ENCODE measurements at places on chromosomes 16 and 17.

GRCh38 chr17:40922239-40922638 is 15.2 kb downstream of the KRT23 start:
- DNase-seq, result peak; percentile 20

DNA sequence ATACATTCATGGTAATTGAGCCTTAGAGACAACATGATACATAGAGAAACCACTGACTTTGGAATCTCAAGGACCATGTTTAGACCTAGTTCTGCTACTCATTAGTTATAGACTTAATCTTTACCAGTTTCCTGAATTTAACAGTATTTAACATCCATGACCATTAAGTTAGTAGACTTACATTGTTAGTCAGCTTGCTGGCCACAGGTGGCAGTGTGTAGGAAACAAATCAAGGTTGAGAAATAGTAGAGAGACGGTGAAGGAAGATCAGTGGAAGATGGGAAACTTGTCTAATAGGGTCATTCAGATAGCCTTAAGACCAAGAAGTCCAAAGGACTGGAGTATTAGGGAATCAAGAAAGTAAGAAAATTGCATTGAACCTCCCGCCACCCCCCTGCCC is 31.0 kb downstream of the OMG start:
- no peak for DNase-seq

DNA sequence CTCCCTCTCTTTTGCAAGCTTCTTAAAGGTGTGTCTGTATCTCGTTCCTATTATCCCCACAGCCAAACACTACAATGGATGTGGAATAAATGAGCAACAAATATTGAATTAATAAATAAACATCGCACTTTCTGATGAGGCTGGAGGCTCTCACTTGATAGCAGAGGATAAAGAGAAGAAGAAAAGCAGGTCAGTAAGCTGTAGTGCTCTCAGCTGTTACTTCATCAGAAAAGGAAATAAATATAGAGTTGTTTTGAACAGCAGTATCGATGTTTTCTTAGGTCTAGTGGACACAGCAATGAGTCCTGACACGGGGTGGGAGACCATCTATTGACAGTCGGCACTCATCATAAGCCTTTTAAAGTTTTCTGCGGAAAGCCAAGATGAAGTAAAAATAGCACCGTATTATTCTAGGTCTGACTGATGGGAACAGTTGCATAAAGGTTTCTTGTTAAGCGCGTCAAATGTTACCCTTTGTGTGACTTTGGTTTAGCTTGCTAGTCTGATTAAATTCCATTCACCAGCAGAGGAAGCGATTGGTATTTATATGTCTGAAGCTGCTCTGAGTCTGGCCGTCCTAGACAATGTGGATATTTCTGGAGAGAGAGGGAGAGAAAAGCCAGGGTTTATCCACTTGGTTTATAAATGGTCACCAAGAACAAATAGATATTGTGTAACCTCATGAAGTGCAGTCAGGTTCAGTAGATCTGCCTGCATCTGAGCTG is 646.1 kb downstream of the CDH11 start:
- DNase-seq, result no peak

- DNase-seq, result no peak
Observed at GRCh38 chr17:48505788-48506187, 25.0 kb downstream of the HOXB1 start.

DNA sequence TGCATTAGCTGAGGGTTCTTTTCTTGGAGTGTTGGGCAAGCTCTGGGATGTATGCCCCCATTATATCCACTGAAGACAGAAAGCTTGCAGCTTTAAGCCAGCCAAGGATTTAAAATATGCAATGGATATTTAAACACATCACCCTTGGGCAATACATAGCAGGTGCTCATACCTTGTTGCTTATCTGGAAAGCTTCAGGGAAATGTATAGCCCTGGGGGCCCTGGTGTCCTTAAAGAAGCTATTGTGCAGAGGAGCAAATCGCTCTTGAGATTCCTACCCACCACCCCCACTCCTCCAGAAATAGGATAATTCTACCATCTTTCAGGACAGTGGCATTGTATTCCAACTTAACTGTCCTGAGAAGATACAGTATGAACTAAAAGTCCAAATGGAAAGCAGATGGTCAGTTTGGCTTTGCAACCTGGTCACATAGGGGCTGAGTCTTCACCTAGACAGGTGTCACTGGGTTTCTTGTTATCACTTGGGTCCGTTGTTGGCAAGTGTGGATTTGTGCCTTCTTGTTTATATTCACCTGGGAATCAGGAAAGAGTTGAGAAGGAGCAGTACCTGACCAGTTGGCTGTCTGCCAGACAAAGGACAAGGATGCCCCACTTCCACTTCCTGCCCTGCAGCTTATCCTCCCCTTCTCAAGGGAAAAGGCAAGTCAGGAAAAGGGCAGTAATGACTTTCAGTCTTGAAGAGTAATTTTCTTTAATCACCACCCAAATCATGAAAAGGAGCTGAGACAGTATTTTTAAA is 3.4 kb downstream of the ANKRD40CL start:
- DNase-seq, result peak; percentile 19

DNA sequence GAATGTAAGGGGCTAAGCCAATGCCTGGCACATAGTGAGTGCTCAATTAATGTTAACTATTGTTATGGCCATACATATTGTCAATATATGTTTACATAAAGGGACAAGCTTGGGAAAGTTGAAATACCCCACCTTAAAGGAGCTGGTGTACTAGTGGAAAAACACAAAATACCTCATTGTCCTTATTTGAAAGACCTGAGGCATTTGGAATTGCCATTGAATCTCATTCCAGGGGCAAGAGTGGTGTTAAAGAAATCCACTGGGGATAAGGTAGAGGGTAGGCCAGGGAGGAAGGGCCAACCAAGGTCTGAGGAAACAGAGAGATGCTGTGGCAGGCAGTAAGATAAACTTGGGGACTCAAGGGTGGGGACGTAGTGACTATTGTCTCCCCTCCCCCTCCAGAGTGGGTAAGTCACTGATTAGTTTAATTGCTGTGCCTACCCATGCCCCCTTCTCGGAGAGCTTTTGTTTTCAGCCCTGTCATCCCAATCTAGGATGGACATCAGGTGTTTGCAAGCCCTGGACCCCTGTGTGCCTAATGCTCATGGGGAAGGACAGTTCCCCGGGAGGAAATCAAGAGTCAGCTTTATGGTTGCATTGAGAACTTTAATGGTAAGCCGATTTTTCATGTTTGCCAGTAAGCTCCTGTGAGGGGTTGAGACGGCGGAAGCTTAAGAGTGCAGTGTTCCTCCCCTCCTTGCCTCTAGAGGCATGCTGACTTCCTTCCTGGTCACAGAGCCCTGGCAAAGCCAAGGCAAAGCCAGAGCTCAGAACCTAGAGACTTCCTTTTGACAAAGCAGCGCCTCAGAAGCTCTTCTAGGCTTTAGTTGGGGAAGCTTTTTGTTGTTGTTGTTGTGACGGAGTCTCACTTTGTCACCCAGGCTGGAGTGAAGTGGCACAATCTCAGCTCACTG is 2.5 kb upstream of the HEATR9 start:
- peak; percentile 18 for DNase-seq

DNA sequence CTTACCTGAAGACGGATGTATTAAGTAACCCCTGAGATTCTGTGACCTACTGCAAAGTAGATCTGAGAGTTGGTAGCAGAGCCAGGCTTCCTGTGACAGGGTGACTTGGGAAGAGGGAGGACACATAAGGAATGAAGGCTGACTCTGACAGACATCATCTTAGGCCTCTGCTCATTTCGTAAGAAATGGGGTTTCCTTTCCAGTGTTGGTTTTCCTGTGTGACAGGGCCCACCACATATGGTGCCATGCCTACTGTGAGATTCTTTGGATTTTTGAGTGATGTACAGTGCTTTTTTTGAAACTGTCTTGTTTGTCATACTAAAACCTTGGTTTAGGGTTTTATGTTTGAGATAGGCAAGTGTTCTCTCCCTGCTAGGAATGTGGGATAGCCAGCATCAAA is 12.7 kb downstream of the LIG3 start:
- DNase-seq, result no peak

GRCh38 chr17:14015271-14015670 is 54.0 kb upstream of the COX10 start:
- DNase-seq, result no peak

- DNase-seq, result no peak
Observed at GRCh38 chr17:80813318-80813717, 178.3 kb upstream of the CHMP6 start.

GRCh38 chr16:85422632-85423550 is 190.2 kb upstream of the GSE1 start:
- DNase-seq, result no peak

DNA sequence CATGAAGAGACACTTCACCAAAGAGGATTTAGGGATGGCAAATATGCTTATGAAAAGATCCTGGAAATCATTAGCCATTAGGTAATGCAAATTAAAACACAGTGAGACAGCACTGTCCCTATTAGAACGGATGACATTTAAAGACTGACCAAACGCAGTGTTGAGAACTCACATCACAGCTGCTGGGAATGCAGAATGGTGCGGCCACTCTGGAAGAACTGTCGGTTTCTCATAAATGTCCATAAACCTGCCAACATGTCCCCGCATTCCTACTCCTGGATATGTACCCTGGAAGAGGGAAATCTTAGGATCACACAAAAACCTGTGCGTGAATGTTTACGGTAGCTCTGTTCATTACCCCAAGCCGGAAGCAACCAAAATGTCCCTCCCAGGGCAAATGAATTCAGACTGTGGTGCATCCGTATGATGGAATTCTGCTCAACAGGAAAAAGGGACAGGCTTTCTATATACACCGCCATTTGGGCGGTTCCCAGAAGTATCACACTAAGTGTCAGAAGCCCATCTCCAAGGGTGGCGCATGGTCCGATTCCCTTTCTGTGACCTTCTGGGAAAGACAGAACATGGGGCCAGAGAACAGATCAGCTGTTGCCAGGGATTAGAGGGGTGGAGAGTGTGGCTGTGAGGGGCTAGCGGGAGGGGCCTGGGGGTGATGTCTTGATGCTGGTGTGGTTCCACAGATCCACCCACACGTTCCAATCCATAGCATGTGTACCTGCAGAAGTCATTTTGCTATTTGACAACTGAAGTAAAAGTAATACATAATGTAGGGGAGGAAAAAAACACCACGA is 197.2 kb upstream of the CHMP6 start:
- DNase-seq, result no peak

GRCh38 chr17:15967706-15968399 is 22.9 kb downstream of the ADORA2B start:
- DNase-seq, result no peak

DNA sequence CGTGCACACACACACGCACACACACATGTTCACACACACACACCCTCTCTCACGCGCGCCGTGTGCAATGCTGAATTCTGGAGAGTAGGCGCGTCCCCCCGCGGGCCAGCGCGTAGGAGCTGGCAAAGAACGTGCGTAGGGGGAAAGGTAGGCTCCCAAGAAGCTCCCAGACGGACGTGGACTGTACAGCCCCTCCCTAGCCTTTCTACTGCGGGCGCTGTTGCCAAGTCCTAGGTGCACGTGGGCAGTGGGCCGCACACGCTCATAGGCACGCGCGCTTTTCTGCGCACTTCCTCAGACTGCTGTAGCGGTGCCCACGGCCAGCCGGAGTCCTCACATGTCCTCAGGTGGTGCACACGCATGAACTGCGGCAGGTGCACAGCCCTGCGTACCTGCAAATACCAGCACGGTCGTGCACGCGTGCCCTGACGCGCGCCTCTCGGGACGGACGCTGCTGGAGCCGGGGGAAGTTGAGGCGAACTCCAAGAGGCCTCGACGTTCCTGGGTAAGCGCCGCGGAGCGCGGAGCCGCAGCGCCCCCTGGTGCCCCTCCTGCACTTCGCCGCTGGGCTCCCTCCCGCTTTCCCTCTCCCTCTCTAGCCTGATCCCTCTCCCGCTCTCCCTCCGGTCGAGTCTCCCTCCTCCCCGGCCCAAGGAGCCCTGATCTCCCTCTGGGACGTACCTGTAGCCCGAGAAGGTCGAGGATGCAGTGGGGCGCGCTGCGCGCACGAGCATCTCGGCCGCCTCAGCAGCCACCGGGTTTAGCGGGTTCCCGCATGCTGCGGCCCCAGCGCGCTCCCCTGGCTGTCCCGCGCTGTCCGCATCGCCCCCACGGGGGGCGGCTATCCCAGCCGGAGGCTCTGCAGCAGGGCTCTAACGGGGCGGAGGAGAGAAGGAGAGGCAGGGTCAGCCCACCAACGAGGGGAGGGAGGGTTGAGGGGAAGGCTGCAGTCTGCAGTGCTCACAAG is 749 bp downstream of the GRIN2A start:
- peak; percentile 95 for DNase-seq

DNA sequence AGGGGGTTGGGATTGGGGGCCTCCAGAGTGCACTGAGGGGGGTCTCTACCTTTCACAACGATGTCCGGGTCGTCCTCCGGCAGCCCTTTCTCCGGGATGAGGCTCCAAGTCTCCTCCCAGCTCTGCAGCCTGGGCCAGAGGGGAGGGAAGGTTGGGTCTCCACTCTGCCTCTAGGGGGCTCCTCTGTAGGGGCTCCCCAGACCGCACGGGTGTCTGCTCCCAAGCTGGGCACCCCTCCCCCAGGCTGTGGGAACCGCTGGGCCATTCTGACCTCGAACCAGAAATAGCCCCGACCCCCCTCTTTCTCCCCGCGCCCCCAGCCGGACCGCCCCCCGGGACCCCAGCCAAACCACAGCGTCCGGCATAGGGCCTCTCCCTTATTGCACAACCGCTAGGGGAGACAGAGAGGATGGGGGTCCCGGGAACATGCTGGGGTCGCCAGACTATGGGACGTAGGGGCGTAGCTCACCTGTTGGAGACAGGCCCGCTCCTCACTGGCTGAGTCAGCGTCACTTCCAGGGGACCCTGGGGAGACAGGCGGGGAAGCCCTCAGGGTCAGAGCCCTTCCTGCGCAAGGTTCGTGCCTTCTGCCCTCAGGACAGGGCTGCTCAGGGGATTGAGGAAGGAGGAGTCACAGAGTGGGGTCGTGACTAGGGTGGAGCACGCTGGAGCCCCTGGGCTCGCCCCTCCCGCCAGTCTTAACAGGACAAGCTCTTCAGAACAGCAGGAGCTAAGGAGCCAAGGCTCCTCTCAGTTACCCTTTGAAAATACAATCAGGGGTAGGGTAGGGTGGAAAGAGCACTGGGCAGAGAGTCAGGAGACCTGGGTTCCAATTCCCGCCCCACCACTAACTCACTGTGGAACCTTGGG is 2.7 kb downstream of the PLEKHH3 start:
- peak; percentile 47 for DNase-seq

DNA sequence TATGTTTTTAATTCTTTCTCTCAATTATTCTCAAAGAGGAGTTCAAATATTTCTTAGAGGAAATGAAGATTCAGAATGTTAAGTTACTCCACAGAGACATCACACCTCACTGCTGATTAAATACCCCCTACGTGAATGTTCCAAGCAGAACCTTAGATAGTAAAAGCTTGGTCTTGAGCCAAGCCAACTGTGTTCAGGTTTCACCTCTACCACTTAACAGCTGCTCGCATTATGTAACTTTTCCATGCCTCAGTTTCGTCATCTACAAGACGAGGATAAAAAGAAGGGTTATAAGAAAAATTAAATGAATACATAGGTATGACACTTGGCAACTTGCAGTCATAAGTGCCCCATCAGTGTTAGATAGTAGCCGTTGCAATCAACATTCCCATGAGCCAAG is 356.2 kb downstream of the RBFOX1 start:
- no peak for DNase-seq

GRCh38 chr17:43308999-43309398 is 75.2 kb upstream of the RNU2-1 start:
- no peak for DNase-seq

Data from ELF-1 (cell line).